ENCODE measurements at places on chromosomes 12 and 14.

- DNase-seq, result no peak
Measured at GRCh38 chr12:85448548-85449139, 168.6 kb downstream of the ALX1 start.

GRCh38 chr12:115661112-115661511, 616.4 kb downstream of the MED13L start:
- DNase-seq, result no peak

DNA sequence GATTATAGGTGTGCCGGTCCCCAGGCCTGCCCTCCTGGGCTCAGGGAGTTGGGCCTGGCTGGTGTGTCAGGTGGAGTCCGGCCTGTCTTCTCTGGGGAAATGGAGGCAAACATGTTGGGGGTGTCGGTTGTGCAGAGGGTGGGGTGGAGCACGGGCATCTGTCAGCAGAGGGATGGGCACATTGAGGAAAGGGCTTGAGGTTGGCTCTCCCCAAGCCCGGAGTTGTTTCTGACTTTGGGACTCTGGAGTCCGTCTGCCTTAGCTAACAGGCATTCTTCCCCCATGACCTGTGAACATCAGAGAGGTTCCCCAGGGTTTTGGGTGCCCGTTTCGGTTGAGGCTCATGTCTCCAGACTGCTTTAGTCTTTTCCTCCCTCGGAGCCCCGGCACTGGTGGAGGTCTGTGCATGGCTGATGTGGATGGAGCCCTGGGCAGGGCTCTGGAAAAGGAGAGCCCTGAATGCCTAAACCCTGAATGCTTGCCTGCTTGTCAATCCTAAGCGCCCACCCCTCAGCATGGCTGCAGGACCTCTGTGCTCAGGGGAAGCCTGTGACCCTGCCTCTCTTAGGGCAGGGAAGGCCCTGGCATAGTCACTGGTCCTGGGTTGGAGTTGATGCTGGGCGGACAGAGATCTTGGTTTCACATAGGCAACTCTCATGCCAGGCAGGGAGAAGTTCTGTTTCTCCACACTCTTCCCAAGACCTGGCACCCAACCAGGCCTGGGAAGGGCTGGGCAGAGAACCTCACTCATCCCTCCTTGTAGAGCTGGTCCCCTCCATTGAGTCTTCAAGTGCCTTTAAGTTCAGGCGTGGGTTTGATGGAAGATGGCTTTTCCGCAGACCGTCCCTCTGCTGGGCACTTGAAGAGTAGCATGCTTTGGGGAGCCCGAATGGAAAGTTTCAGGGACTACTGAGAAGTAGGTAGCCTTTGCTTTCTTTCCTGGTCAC, 12.9 kb downstream of the NYNRIN start:
- no peak for DNase-seq

DNA sequence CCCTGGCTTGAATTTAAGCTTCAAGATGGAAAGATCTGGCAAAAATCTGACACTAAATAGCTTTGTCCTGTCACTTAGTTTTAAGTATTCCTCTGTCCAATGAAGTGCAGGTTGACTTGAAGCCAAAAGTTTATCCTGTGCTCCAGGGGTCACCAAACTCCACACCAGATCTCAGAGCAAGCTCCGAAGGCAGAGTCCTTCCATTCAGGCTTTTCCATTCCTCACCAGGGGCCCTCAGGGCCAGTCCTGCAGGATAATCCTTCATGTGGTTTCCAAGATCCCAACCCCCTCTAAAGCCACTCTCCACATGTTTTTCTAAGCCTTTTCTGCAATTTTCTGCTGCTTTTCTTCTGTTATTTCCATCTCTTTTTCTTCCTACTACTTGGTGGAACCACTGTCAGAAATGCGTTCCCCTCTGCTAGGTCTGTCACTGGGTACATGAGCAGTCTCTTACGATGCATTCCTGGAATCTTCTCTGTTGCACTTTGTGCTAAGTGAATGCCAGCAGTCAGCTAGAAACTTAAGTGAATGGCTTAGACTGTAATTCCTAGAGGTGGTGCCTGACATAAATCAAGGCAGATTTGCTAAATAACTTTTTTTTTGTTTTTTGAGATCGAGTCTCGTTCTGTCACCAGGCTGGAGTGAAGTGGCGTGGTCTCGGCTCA, 251.4 kb downstream of the MSRB3 start:
- no peak for DNase-seq

GRCh38 chr14:46048127-46048526, 603.5 kb downstream of the RPL10L start:
- no peak for DNase-seq

DNA sequence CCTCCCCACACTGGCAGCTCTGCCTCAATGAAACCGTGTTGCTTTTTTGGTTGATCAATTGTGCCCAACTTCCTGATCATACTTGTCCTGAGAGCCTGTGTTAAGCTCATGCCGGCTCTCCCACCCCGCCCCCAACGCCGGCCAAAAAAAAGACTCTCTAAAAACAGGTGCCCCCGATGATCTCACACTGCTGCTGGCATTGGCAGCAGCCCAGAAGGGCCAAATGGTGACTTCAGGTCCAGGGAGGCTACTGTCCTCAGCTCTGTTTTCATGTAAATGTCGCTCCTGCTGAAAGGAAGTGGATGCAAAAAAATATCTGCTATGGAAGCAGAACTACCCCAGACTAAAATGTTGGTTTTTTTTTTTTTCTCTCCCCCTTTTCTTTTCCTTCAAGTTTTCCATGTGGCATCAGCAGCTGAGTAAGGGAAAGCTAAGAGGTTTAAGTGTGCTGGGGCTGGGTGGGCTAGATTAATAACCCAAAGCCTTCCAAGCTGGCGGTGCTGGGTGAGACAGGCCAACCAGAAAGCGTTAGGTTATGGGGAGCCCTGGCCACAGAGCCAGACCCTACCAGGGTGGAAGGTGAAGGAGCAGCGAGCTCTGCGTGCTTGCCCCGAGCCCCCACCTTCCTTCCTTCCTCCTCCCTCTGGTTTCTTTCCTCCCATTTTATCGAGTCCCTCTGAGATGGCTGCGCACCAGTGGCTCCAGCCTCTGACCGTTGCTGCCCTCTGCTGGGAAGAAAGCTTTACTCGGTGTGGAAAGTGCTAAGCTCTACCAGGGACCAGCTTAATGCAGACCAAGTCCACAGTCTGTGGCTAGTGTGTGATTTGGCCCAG, 396.1 kb downstream of the NRXN3 start:
- peak; percentile 50 for DNase-seq

DNA sequence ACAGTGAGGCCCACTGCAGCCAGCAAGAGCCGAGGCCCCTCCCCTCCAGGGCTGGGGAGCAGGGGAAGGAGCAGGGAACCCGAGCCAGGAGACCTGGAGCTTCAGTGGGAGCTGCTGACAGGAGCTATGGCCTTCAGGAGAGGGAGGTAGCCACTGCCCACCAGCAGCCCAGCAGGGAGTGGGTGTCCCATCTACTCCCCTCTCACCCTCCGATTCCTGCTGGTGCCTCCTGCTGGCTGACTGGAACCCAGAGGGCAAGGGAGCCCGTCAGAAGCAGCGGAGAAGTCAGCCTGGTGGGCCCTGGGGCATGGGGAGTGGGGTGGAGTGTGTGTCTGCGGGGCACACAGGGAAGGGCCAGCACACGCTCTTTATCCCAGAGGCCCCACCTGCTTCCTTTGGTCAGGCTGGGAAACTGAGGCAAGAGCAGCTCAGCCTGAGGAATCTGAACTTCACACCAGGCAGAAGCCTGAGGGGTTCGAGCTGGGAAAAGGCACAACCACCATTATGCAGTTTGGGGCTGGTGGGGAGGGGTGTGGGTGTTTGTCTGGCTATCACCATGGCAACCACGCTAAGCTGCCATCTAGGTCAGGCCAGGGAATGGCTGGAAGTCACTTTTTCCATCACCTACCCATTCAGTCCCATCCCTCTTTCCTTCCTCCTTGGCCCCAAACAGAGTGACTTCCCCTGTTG, 36.8 kb upstream of the PLEKHG6 start:
- peak; percentile 46 for DNase-seq

- DNase-seq, result no peak
Measured at GRCh38 chr12:6573001-6573400, 4.9 kb upstream of the NOP2 start.

DNA sequence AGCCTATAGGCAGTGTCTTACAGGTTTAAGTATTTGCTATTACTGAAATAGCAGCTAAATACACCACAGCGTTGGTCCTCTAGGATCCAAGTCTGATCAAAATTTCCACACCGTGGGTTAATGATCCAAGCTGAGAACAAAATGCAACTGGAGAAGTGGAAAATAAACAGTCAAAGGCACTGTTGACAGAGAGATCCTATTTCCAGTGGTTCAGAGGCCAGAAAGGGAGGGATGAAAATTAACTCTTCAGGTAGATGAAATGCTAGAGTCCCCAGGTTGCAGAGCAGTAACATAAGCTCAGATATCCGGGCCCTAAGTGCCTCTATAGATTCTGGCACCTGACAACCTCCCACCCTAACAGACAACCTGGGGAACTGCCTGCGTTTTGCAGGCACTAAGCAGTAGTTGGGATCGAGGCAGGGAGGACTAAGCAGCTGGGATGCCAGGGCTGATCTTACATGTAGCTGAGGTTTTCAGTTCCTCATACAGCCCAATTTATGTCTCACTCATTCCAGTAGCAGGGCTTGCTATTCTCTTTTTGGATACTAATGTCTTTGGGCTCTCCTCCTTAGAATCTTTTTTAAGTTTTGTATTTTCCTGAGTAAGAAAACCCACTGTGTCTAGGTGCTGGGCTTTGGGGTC, 42.7 kb upstream of the CRACR2A start:
- DNase-seq, result no peak

- no peak for DNase-seq
Measured at GRCh38 chr14:28757786-28758185, 8.8 kb upstream of the FOXG1 start.

GRCh38 chr14:20412876-20413743, at the start of gene TEP1:
TEP1 (minus strand) TSS chr14:20413501; CDS start chr14:20408439, 5,062 bp downstream.
- DNase-seq, result peak; percentile 87

DNA sequence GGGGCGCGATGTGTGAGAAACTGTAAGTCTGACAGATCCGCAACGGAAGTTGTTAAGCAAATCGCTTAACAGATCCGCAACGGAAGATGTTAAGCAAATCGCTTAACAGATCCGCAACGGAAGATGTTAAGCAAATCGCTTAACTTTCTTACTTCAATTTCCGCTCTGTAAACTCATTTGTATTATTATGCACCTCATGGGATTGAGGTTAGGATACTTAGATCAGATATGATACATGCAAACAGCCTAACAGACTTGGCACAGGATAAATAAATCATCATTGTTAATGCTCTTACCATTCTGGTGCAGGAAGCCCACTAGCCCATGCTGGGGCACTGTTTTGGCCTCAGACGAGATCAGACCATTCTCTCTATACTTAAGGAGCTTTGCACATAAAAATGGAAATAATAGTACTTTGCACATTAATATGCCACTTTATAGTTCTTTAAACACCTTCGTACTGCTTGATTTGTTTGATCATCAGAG, 399 bp downstream of the NCAPD2 start:
- DNase-seq, result no peak

- no peak for DNase-seq
Measured at GRCh38 chr12:39372929-39373328, 70.0 kb downstream of the KIF21A start.

DNA sequence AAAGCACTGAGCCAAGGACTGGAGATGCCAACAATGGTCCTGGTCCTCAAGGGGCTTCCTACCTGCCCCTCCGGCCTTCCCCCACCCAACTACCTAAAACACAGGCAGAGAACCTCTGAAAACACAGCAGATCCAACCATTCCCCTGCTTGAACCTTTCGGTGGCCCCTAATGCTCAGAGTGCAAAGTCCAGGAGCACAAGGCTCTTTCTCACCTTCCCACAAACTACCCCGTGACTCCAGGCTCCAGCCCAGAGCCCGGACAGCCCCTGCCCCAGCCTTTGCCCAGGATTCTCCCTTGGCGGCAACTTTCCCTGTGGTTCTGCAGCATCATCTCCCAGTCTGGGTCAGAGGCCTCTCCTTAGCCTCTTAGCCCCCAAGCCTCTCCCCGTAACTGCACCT, 1.6 kb upstream of the CD9 start:
- no peak for DNase-seq

GRCh38 chr14:34420547-34421150, 41.4 kb downstream of the SPTSSA start:
- DNase-seq, result no peak

DNA sequence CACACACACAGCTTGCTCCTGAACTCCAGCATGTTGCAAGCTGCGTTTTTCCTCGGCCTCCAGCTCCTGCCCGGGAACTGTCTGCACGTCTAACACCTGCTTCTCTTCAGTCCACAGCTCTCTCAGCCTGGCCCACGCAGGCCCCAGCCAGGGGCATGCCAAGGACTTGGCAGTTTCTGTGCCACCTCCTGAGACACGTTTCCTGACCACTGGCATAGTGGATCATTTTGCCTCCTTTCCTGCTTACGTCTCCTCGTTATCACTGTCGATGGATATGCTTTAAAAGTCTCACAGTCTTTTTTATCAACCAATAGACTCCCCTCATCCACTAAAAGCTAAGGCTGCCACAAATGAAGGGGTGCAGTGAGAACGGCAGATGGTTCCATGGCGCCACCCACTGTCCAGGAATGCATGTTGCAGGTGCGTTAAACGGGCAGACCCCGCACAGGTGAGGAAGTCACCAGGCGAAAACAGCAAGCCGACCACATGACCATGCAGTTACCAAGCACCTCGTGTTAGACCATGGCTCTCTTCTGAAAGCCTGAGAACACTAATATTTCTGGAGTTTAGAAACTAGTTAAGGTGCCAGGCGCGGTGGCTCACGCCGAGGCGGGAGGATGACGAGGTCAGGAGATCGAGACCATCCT, 14.7 kb upstream of the TEAD4 start:
- peak; percentile 50 for DNase-seq

DNA sequence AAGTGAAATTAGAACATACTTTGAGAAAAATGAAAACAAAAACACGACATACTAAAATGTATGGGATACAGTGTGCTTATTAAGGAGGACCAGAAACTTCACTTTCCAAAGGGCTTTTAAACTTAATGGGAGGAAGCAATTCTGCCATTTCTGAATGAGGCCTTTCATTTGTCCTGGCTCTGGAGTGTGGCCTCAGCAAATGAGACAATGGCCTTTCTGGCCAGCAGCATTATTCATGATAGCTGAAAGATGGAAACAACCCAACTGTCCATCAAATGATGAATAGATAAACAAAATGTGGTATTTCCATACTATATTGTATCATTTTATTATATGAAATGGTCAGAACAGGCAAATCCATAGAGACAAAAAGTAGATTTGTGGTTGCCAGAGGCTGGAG, 338.6 kb downstream of the CEP128 start:
- DNase-seq, result no peak

DNA sequence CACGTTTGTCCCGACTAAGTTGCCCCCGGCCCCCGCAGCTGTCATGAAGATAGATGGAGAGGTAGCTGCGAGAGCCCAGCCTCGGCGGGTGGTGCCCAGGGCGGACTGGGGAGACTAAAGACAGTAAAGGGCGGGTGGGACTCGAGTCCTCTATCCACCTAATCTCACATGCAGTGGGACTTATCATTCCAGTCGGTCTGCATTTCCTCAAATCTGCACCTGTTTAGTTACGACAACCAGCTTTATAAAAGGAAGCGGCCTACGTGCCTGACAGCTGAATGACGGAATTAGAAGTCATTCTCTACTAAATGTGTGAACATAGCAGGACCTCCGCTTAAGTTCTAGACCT, 109.8 kb upstream of the EGLN3 start:
- DNase-seq, result no peak

Measured in uterus (tissue), 4 donors.